ENCODE measurements at places on chromosomes 6 and 20.

DNA sequence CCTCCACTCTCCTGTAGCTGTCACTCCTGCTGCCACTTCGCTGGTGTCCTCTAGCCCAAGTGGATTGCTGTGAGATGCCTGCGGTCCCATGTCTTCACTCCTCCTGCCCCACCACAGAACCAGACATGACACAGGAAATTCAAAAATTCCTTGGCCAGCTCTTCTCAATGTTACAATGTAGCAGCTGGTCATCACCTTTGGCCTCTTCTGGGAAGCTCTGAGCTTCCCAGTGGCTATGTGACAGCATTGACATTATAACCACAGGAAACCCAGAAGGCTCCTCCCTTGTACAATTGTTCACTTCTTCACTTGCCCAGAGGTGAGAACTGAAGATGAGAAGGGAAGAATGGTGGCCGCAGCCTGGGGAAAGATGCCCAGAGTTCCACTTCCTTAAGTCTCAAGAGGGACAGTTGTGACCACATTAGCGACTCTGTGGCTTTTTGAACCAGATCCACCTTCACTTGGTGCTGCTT is 76.1 kb upstream of the NAA20 start:
- no peak for DNase-seq

DNA sequence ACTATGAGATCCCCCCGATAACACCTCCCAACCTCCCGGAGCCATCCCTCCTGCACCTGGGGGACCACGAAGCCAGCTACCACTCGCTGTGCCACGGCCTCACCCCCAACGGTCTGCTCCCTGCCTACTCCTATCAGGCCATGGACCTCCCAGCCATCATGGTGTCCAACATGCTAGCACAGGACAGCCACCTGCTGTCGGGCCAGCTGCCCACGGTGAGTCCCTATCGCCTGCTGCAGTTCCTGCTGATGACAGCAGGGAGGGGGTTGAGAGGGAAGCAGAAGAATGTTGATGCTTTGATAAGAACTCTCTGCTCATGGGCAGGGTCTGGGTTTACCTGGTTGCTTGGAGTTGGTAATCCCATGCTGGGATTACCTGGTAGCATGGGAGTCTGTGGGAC is 91.9 kb downstream of the TOX2 start:
- no peak for DNase-seq

GRCh38 chr6:16904957-16905356 is 143.7 kb upstream of the ATXN1 start:
- no peak for DNase-seq

- no peak for DNase-seq
Observed at GRCh38 chr20:10551732-10552724, 116.9 kb downstream of the SLX4IP start.

DNA sequence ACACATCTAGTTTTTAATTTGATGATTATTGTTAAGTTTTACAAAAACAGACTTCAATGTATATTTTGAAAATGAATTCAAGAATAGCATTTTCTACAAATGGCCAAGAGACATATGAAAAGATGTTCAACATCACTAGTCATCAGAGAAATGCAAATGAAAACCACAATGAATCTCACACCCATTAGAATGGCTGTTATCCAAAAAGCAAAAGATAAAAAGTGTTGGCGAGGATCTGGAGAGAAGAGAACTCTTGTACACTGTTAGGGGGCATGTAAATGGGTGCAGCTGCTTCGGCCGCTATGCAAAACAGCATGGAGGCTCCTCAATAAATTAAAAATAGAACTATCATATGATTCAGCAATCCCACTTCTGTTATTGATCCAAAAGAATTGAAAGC is 185.8 kb upstream of the CCN2 start:
- DNase-seq = no peak

- no peak for DNase-seq
Observed at GRCh38 chr6:21748343-21749056, 154.9 kb downstream of the SOX4 start.

DNA sequence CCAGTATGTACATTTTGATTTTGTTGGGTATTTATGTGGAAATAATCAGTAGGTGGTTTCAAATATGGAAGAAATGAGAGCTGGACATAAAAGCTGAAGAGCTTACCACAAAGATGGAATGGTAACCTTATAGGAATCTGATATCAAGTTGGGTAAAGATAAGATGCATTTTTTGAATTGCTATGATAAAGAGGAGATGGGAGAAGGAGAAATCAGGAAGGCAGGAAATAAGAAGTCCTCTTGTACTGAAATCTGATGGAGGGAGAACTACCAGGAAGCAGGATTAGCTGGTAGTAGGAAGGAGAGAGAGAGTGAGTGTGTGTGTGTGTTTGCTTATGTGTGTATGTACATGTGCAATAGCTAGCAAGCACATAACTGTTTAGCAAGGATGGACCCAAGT is 468.4 kb downstream of the PHF3 start:
- no peak for DNase-seq

DNA sequence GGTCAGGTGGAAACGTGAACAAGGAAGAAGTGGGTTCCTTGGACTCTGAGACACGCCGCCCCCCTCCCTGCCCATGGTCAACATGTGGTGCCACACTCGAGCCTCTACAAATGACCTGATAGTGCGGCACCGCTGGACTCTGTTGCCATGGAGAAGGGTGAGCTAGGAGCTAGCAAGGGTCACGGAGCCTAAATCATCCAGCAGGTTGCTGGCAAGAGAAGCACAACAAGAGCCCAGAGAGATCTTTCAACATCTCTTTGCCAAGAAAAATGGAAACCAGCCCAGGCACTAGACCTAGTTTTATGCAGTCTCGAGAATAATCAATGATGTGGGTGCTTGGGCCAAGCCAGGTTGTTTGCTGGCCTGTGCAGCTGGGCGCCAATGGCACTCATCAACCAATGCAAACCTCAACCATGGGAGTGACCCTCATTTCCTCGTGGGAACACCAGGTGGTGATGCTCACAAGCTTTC is 69.5 kb downstream of the NOL4L start:
- no peak for DNase-seq

DNA sequence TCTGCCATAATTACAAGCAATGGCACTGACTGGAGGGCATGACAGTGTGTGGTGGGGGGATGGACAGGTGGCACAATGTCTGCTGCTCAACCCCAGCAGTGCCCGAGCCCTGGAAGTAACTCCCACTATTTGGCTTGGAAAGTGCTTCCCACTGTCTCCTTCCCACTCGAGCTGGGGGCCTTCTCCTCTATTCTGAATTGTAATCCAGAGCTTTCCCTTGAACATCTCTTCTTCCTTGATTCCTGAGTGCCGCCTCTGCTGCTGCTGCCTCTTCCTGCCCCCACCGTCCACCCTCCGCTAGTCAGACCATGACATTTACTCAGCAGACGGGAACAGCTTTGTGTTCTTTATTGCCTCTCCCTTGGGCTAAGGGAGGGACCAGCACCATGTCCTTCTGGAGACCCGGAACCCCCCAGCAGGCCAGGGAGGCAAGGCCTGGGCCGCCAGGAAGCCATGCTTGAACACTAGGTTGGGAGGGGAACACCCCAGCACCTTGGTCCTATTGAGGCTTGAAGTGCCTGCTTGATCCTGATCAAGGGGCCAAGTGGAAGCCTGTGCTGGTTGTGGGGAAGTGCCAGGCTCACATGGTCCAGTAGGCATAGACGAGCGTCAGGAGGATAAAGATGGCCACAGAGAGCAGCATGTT is 17.0 kb downstream of the CCDC167 start:
- no peak for DNase-seq

GRCh38 chr6:45350186-45350710 is 22.1 kb downstream of the RUNX2 start:
- DNase-seq = no peak

DNA sequence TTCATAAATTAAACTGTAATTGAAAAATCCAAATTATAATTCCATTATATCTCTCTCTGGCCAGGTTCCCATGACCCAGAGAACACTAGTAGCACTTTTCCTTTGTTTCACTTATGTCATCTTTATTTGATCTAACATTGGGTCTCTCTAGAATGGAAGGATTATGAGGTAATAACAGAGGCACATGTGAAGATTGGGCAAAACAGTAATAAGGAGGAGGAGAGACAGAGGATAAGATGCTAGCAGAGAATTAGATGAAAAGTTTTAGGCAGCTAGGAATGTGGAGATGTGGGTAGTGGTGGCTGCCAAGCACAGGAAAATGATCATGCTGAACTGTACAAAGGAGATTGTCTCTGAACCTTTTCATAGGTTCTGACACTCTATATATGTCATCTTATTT is 3.3 kb downstream of the TAB2 start:
- DNase-seq = no peak

- DNase-seq = no peak
Observed at GRCh38 chr6:128209771-128210170, 308.9 kb upstream of the THEMIS start.

DNA sequence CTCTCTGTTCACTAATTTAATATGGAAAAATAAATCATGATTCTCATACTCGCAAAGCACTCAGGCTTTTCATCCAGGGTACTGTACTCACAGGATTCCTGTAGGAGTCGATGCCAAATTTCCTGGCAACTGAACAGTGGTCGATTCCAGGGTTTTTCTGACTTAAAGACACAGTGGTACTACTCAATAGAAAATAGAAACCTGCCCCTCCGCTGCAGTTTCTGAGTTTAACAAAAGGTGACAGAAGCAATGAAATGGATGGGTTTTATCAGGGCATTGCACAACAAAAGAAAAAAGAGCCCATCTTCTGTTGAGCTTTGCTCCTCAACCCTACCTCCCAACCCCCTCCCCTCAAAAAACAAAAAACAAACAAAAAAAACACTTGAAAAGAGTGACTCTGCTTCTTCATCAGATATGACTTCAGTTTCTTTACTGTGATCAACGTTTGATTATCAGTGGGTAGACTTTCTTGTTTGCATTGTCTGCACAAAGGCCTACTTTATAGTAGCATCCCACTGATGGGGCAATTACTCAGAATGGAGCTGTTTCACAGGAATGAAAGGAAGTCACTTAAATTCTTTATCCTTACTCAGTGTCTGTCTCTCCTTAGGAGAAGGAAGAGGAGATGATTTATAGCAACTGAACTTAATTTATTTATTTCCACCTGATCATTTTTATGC is 96.2 kb upstream of the FOXO3 start:
- DNase-seq = no peak

DNA sequence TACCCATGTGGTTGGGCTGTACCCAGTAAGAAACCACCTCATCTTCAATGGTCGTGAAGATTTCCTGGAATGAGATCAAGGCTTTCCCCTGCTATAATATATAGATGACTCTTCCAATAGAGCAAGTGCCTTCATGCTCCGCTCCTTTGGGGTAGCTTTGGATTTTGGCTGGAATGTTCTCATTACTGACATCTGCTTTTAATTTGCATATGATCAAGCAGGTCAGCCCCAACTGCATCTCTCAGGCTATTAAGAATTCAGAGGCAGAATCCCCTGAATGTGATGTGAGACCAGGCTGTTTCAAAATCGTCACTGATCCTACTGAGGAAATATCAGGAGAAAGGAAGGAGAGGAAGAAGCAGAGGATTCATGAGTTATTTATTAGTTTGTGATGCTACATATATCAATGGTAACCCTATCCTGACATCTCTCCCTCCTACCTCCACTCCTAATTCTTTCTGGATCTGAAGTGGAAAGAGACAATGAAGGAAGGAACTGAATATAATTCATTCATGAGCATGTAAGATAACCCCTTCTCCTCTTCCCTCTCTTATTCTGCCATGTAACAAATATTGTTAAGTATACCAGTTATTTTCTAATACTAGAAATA is 47.6 kb upstream of the FUCA2 start:
- DNase-seq = no peak

GRCh38 chr6:97813889-97814567 is 531.0 kb upstream of the MMS22L start:
- DNase-seq = no peak

DNA sequence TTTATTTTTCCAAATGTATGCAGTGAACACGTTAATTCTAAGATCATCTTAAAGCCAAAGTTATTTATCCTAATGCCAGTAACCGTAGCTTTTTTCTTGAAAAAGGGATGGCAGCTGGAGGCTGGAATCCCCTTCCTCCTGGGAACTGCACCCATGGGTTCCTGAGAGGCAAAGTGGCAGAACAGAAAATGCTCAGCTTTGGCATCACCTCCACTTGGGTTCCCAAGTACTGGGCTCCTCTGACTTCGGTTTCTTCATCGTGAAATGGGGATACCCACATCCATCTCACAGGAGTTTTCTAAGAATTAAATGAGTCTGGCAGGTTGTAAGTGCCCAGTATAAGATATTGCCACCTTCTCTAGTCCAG is 6.2 kb upstream of the DDX43 start:
- no peak for DNase-seq

DNA sequence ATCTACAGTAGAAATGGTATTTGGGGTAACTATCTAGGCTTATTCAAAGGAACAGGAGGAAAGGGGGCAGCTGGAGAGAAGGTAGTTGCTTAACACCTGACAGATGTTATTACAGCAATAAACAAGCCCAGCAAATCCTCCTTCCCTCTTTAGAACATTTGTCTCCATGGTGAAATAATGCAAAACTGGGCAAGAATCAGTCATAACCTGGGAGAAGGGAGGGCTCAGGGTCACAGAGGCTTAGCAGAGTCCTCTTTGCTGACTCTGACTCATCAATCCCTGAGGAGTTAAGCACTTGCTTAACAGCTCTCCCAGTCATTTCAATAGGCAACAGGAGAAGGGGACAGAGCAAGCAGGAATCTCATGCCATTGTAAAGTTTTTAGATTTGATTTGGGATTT is 230.3 kb downstream of the IBTK start:
- DNase-seq = peak; percentile 94

DNA sequence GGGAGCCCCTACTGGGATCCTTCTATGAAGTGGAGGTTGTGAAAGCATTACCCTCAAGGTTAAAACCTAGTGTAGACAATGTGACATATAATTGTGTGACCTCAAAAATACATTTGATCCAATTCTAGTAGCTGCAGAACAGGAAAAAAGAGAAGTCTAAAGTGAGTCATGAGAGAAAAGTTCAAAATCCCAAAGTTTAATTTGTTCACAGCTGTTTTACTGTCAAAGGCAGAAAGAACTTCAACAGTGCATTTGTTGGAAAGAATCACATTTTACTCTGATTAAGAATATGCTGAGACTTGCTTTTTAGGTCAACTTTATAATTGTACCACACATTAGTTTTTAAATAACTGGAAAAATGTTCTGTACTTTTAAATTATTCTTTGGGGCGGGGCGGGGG is 1027.4 kb upstream of the FLRT3 start:
- DNase-seq = no peak

- no peak for DNase-seq
Observed at GRCh38 chr20:19779634-19780033, 21.6 kb downstream of the RIN2 start.

DNA sequence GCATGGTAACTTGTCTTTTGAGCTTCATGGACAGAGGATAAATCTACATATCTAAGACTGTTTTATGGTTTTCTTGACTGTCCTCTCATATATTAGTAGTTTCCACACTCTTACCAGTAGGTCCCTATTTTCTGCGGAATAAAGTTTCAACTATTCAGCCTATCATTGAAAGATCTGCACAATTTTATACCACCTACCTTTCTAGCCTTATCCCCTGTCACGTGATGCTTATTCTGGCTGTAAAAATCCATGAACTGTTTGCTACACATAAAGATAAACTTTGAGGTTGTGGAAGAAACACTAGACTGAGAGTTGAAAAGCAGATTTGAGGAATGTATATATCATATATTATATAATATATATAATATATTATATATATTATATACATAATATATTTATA is 423.8 kb downstream of the TENT5A start:
- DNase-seq = no peak

Measured in fibroblast of the conjunctiva (primary cell).